ENCODE measurements at places on chromosomes 1 and 21.

DNA sequence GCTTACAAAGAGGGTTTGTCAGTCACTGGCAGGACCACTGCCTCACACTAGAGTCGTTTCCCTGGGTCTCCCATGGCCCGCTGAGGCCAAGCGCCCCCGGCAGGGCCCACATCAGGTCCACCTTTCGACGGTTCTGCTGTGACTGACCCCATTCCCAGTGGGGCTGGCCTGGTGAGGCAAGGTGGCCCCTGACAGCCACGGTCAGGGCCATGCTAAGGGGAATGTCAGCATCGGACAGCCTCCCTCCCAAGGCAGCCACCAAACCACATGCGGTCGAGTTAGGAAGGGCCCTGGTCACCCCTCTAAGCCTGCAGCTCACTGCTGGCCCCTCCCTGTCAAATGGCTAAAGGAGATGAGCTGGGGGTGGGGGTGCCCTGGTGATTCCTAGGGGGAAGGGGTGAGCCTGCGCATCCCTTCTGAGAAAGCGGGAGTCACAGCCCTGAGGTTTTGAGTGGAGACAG is 2.9 kb upstream of the KIF17 start:
- no peak for DNase-seq

DNA sequence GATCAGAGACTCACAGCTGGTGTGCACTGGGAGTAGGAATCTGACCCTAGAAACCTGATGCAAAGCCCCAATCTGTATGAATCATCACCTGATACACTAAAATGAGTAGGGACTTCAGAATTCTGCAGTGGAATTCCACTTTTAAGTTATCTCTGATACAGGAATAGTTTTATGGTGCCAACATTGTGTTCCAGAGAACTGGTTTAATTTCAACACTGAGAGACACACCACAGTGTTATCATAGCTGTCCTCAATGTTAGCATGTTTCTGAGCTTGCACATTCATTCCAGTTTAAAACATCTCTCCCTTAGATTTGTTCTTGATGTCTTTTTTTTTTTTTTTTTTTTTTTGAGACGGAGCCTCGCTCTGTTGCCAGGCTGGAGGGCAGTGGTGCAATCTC is 7.1 kb downstream of the UTS2 start:
- DNase-seq, result no peak

DNA sequence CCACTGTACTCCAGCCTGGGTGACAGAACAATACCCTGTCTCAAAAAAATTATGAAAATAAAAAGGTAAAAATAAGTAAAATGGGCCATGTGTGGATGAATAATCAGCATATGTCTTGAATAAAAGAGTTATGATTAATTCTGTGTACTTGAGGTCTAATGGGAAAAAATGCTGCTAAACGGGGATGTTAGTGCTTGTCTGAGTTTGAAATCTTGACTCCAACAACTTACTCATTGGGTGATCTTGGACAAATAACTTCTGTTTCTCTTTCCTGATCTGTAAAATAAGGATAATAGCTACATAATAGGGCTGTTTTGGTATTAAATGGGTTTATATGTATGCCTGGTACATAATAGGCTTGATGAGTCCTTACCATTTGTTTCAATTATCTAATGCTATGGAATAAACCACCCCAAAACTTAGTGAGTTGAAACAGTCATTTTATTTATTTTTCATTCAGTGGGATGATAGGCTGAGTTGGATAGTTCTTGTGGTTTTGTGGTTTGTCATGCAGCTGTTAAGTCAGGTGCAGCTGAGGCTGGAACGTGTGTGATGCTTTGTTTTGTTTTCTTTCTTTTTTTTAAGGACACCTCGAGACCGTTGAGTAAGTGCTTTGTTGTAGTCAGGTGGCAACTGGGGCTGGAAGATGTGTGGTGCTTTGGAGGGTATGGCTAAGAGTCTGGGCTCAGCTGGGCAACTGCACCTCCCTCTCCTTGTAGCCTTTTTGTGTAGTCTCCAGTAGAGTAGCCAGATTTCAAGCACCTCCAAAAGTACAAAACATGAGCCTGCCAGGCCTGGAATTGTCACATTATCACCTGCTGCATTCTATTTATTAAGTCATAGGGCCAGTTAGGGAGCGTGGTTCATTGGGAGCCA is 4.9 kb downstream of the MDM4 start:
- DNase-seq, result peak; percentile 26

DNA sequence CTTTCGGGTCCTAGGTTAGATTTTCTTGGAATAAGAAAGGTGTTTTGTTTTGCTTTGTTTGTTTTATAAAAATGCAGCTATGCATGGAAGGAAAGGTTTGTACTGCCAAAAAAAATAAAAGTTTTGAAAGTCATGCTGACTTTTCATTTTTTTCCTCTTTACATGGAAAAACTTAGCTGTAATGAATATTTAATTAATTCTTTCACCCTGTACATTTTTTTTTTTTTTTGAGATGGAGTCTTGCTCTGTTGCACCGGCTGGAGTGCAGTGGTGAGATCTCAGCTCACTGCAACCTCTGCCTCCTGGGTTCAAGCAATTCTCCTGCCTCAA is 48.7 kb downstream of the NENF start:
- no peak for DNase-seq

- no peak for DNase-seq
Observed at GRCh38 chr1:168408539-168408865, 127.8 kb downstream of the TBX19 start.

GRCh38 chr21:37874904-37875780 is 41.1 kb downstream of the KCNJ6 start:
- no peak for DNase-seq

- no peak for DNase-seq
Observed at GRCh38 chr1:115245227-115245626, 92.8 kb downstream of the NGF start.

GRCh38 chr1:64050601-64051000 is 152.8 kb upstream of the UBE2U start:
- no peak for DNase-seq

- no peak for DNase-seq
Observed at GRCh38 chr1:27583479-27583878, 20.5 kb downstream of the AHDC1 start.

Data from NCI-H345 (cell line).